ENCODE measurements at places on chromosomes 6 and 20.

- no peak for DNase-seq
Observed at GRCh38 chr6:105001063-105001462, 44.2 kb downstream of the LIN28B start.

DNA sequence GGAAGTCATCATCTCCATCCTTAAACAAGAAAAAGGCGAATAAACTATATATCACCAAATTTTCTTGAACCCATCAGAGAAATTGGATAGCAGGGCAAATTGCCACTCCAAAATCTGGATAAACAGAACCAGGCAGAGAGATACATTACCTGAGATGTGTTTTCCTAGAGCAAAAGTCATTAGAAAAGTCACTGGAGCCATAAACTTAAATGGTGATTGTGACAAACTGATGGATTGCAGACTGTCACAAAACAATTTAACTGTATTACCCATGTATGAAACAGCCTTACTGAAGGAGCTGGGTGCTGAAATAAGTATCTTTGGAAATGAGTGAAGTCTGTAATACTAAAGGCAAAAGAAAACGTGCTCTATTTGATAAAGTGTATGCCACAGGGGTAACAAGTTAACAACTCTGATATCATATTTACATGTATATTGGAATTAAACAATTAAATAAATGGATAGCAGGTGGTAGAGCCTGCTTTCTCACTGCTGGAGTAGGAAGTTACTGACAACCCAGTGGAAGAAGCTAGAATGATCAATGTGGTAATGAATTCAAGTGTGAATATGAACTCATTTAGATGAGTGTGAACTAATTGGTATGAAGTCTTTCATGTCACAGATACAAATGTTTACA lies 186.9 kb downstream of the LMBRD1 start:
- DNase-seq, result no peak

DNA sequence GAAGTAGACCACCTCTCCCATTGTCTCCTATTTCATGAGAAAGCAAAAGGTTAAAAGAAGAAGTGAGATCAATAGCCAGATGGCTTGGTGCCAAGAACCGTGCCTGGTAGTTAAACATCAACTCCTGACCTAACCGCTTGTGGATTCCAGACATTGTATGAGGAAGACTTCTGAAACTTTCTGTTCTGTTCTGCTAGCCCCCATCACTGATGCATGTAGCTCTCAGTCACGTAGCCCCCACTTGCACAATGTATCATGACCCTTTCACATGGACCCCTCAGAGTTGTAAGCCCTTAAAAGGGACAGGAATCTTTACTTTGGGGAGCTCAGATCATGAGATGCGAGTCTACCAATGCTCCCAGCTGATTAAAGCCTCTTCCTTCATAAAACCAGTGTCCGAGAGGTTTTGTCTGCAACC lies 301.2 kb downstream of the RNGTT start:
- no peak for DNase-seq

- no peak for DNase-seq
Observed at GRCh38 chr6:119799596-119800509, 450.3 kb upstream of the MAN1A1 start.

DNA sequence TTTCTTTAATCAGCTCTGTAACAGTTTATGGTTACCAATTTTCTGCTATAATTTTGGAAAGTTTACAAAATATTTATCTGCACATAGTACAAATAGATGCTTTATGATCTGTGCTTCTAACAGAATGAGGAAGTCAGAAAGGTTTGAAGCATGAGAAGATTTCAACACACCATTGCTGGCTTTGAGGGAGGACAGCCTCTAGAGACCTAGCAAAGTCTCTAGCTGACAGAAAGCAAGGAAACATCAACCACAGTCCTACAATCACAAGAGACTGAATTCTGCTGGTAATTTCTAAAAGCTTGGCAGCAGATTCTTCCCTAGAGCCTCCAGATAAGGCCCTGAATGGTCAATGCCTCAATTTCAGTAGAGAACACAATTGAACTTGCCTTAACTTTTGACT lies 750.8 kb upstream of the SLC35B3 start:
- no peak for DNase-seq

GRCh38 chr6:46412662-46413061 lies 78.6 kb downstream of the RCAN2 start:
- DNase-seq, result no peak

DNA sequence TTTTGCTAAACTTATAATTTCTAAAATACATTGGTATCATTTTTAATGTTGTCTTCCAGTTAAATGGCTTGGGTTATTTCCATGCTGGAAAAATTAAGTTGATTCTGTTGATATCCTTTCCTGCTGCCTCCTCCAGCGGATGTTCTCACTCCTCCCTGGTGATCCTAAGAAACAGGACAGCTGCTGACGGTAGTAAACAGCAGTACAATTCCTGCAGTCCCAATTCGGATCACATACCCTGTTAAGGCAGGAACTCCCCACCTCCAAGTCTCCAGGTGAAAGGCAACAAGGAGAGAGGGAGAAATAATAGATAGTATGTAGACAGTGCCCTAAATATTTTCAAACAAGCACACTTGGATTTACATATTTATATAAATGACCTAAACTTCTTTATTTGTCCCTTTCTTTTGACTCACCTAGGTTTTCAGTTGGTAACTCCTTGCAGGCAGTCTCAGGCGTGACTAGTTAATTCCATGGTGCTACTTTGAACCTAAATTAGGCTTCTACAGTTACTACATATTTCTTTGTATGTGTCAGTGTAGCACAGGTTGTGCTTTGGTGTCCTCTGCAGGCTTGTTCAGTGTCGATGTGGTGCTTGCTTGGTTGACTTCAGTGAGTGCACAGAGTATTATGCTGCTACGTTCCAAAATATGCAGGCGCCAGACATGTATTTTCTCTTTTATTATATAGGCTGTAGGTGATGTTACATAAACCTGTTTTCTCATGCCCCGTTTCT lies 126.0 kb downstream of the ADGRB3 start:
- DNase-seq, result no peak

GRCh38 chr6:151753581-151753980 lies 53.9 kb upstream of the ESR1 start:
- no peak for DNase-seq

- DNase-seq, result no peak
Observed at GRCh38 chr6:168417679-168418557, 23.1 kb upstream of the SMOC2 start.

DNA sequence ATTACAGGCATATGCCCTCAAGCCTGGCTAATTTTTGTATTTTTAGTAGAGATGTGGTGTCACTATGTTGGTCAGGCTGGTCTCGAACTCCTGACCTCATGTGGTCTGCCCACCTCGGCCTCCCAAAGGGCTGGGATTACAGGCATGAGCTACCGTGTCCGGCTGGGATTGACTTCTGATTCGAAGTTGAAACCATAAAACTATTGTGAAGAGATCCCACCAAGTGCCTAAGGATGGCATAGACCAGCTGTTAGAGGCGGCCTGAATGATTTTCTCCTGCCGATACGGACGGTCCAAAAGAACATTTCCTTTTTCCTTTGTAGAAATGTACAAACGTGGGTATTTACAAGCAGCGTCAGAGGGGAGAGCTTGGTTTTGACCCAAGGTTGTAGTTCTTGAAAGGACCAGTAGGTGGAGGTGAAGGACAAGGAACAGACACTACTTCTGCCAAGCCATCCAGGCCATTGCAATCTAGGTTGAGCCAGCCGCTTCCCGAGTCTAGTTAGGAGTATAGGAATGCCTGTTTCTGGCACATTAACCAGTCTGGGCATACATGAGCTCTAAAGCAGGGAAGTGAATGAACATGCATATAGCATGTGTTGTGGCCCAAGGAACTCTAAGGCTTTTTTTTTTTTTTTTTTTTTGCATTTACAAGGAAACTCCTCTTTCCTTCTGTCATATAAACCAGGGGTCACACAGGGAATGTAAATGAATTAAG lies 29.0 kb downstream of the MOCS3 start:
- DNase-seq, result peak; percentile 14

DNA sequence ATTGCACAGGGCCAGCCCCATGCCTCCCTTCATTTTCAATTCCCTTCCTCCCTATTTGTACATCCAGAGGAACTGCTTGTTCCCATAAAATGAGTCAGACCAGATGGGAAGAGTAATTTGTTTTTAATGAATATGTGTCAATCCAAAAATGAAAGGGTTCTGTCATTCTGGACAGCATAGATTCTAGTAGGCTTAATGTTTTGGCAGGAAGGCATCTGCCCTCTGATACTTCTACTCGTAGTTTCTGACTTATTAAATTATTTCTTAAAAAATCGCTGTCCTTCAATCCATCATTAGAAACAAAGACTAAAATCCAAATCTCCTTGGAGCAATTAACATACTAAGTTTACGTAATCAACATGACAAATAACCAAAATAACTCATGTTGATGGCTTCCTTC lies 665.5 kb downstream of the TENT5A start:
- no peak for DNase-seq

DNA sequence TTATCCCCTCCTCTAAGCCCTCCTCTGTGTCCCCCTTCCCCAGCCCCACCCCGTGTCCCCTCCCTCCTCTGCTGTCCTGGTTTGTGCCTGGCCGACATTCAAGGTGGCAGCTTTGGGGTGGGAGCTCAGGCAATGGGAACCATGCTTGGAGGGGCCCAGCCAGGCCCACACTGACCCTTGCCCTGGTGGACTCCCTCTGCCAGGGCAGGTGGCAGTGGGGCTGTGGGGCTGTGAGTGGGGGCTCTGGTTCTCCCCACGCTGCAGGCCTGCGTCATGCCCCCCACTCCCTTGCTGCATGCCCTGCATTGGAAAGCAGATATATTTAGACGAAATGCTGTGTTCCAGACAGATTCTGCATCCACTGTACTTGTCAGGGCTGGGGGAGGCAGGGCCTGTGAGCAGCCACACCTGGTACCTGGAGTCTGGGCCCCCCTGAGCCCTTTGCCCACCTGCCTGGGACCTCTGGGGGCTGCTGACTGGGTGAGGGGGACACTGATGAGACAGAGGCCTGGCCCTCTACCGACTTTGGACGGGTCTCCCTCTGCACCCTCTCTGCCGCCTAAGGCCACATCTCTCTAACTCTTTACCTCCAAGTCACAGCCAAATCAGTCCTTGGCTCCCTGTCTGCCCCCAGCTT lies 14.2 kb downstream of the DLGAP4 start:
- DNase-seq, result no peak

DNA sequence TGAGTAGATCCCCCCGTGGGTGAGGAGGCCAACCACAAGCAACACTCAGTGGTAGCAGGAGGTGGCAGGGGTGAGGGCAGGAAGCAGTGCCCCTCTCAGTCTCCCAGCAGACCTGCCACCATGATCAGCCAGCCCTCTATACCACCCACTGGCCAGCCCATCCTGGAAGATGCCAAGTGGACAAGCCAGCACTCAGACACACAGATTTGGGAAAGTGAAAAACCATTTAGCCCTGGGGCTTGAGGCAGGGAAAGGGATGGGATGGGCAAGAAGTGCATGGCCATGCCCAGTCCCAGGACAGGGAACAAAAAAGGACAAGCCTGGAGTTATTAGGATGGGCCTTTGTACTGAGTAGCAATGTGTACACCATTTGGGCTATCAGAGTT lies 76.9 kb downstream of the HFE start:
- DNase-seq, result no peak

DNA sequence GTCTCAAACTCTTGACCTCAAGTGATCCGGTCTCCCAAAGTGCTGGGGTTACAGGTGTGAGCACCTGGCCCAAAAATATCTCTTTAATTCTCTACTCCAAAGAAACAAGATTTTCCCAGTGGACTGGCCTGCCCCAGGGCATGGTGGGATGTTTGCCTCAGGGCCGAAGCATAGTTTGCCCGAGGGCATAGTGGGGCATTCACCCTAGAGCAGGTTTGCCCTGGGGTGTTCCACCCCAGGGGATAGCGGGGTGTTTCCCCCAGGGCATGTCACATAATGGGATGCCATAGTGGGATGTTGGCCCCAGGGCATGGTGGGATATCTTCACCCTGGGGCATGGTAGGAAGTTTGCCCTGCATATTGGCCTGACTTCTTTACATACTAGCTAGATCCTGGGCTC lies 97.2 kb downstream of the VEGFA start:
- no peak for DNase-seq

DNA sequence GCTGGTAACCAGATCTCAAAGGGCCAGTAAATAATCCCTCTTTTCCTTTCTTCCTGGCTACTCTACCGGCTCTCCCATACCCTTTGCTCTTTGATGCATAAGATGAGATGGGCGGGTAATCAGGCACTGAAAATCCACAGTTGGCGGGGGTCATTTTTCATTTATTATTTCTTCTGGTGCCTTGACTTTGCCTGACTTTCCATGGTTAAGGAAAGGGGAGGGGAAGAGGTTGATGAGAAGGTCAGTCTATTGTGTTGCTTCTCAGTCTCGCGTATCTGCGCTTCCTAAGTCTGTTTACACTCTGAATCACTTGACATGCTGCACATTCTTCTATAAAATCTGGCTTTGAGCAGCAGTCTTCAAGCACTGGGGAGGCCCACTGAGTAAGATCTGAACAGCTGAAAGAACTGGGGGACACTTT lies 121.1 kb upstream of the HDGFL1 start:
- DNase-seq, result no peak

DNA sequence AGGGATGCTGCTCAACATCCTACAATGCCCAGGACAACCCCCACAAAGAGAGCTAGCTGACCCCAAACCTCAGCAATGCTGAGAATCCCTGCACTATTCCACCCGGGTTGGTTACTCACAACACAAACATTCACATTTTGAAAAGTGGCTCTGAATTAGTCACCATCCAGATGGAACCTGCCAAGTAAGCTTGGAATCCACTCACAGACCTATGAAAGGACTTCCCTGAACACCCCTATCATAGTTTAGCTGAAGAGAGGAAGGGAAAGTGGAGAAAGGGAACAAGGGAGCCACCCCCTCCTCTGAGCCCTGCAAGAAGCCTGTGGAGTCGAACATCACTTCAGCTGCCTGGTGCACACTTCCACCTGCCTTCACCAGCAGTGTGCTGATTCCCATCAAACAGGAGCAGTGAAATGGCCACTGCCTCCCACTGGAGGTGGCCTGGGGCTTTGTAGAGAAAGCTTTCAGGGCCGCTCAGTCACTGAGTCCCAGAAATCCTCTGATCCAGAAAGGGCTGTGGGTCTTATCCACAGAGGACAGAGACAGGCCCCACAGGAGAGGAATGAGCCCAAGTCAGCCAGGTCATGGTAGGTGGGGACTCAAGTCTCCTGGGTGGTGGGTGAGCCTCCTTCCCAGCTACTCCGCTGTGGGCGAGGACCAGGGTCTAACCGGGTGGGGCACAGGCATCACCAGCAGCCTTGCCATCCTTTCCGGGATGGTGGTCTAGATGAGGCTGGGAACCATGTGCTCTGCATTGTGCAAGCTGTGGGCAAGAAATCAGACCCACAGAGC lies 203.7 kb downstream of the SYNDIG1 start:
- DNase-seq, result no peak

All from esophagus squamous epithelium (tissue), 5 donors.